ENCODE measurements at places on chromosomes 16 and 17. TPM values are rescaled to one million over a fixed set of nuclear protein-coding genes. Genes with fewer than 3 reads are reported as not detected.

The TPSD1 gene
- 0.50 TPM for total RNA-seq

GRCh38 chr17:82241183-82241925 lies 12.5 kb downstream of the SLC16A3 start:
- DNase-seq: peak; percentile 89

The TMEM98 gene
- 10.7 TPM for total RNA-seq

The CDRT15L2 gene
- total RNA-seq: not detected

DNA sequence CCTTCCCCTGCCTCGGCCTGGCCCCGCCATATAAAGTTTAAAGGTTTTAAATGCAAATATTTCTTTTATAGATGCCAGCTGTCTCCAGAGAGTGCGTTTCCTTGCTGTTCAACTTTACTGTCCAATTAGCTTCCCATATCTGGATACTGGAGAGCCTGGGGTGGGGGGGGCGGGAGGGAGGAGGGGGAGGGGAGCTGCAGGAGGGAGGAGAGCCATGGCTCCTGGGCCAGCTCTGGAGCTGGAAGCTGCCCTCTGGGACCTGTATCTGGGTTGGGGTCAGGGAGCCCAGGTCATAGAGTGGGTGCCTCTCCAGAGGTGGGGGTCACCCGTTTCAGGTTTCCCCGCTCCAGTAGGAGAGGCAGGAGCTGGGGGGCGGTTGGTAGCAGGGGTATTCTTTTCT lies 6.2 kb upstream of the GSE1 start:
- DNase-seq: no peak

DNA sequence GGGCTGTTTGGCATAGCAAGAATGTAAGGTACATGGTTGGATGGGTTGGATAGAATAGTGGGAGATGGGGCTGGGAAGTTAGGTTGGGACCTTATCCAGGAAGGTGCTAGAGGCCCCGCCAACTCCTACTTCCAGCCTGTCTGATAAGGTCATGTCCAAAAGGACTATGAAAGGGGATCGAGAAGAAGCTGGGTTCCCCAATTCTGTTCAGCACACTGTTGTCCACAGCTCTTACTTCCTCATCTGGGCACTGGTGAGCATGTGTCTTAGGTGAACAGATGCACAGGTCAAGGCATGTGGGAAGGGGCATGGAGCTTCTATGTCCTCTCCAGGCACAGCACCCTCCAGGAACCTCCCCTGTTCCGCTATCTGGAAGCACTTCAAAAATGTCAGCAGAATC lies 5.6 kb upstream of the ULK2 start:
- DNase-seq: no peak

The CUEDC1 gene
- 55.0 TPM for total RNA-seq

- no peak for DNase-seq
These were observed 30.4 kb upstream of the CCL1 start for GRCh38 chr17:34393401-34393800.

- no peak for DNase-seq
These were observed 272.3 kb downstream of the HS3ST3A1 start for GRCh38 chr17:13329421-13329820.

- peak; percentile 88 for DNase-seq
These were observed 29.8 kb downstream of the CNGB1 start for GRCh38 chr16:57941016-57941664.

- DNase-seq: no peak
These were observed 142.2 kb downstream of the ABCA8 start for GRCh38 chr17:68812876-68813584.

DNA sequence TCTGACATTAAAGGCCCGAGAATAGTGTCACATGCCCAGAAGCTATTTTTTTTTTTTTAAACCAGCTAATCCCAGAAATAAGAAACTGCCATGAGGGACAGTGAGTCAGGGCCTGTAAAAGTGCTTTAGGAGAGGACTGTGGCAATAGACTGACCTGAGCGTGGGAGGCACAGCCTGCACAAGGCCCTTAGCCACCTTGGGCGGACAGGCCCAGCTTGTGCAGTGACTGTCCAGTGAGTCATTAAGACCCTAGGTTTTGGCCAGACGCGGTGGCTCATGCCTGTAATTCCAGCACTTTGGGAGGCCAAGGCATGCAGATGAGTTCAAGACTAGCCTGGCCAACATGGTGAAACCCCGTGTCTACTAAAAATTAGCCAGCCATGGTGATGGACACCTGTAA lies 343.0 kb upstream of the ZFHX3 start:
- DNase-seq: no peak

GRCh38 chr17:17151055-17151454 lies 55.1 kb downstream of the PLD6 start:
- DNase-seq: no peak

The DPEP2 gene
- 2.2 TPM for total RNA-seq

The TEKT5 gene
- not detected for total RNA-seq

DNA sequence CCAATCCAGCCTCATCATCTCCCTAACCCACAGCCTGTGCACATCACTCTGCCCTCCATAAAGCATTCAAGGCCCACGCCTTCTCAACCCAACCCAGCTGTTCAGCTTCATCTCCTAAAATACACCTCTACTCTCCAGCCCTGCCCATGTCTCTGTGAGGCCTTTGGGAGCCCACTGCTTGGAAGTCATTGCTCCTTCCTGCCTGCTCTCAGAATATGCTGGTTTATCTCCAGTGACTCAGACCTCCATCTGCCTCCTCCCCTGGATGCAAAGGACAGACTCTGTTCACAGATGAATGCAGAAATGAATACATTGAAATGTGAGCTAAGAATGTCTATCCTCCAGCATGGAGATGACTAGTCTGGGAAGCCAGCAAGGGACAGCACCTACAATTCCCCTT lies 19.0 kb downstream of the KCNG4 start:
- no peak for DNase-seq

The ZNF205 gene
- total RNA-seq: 8.8 TPM

- DNase-seq: peak; percentile 56
These were observed 827 bp upstream of the UBALD1 start for GRCh38 chr16:4615384-4616046.

DNA sequence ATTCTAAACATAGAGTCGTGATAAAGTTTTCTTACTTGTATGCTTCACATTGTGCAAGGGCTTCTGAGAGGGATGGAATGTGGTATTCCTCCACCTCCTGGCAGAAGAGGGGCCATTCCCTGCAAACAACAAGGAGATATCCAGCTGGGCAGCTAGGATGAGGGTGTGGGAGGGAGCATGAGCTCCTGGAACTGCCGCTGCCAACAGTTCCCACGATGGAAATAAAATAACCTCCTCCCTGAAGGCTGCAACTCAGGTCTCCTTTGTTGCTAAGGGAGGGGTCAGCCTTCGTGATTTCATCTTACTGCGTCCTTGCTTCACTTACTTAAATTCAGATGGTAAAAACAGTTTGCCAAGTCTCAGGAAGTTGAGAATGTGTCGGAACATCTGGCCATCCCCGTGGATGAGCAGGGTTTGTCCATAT lies 15.6 kb downstream of the PLEKHG4 start:
- no peak for DNase-seq

The SBK1 gene
- total RNA-seq: 2.8 TPM

DNA sequence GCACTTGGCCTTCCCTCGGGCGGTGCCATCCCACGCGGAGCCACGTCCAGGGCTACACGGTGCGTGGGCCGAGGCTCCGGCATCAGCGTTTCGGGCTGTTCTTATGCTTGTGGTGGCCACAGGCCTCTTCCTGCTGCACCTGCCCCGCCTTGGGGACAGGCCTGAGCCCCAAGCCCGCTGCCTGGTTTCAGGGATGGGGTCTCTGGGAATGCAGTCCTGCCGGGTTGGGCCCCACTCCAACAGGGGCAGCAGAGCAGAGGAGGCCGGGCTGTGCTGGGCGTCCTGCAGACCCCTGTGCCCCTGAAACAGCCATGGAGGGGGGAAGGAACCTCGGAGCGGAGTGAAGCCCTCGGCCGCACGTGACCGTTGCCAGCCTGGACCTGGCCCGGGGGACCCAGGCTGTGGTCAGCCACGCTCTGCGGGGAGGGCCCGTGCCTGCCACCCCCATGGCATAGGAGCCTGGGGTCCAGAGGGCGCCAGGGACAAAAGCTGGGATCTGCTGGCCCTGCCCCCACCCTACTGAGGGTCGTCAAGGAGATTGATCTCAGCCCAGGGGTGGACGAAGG lies 453 bp upstream of the WFIKKN1 start:
- no peak for DNase-seq

The CTRB1 gene
- not detected for total RNA-seq

DNA sequence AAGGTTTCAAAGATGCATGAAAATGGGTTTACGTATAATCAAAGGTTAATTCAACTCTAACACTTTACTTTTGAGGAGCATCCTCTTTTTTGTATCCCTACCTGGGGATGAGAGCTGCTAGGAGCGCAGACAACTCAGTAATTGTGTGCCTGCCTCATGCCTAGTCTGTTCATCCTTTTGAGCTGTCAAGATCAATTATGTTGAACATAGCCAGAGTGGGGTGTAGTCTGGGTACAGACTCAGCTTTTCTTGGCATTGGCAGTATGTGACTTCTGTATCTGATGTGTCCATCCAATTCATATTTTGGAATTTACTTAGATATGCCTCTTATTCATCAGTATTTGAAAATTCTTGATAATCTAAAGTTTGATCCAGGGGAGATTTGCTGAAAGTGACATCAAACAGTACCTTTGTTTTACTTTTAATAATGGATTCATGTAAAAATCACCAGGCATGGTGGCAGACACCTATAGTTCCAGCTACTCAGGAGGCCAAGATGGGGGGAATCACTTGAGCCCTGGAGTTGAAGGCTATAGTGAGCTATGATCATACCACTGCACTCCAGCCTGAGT lies 24.1 kb downstream of the PRKCA start:
- no peak for DNase-seq

The CD300H gene
- total RNA-seq: not detected

The RBFOX1 gene
- total RNA-seq: 79.4 TPM

DNA sequence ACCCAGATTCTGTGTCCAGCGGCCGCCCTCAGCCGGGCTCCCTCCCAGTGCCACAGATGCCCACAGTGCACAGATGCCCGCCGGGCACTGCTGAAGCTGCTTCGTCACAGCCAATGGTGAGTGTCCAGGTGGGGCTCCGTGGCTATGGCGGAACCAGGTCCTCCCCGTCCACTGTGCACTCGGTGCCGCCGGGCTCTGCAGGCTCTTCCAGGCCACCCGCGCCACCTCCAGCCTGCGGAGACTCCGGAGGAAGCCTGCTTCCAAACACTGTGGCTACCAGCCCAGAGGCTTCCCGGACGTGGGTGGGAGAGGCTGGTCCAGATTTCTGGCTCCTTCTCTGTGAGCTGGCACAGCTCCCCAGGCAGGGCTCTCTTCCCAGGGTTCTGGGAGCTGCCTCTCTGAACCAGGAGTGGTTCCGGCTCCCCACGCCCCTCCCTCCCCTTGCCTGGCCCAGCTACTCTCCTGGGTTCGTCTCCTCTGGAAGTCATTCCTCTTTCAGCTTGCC lies 2.8 kb upstream of the PYCR1 start:
- DNase-seq: peak; percentile 85

DNA sequence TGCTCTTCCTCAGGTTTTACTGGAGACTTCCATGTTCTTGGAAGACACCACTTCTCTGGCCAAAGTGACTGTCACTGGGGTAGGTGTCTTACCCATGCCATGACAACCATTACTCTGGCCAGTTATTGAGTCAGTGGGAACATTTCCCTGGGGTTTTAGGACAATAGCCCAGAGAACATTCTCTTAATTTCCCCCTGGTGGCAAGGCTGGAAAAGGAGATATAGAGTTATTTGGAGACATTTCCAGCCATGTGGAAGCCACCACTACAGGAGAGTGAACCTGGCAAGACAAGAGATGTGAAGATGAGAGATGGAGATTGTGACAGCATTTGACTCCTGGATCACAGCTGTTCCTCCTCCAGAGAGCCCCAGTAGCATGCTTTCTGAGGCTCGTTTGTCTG lies 106.2 kb downstream of the CDK5R1 start:
- no peak for DNase-seq

GRCh38 chr17:80850817-80851216 lies 140.8 kb upstream of the CHMP6 start:
- no peak for DNase-seq

GRCh38 chr17:7046127-7046724 lies 2.3 kb upstream of the SLC16A11 start:
- DNase-seq: no peak

The INCA1 gene
- total RNA-seq: 3.2 TPM

- no peak for DNase-seq
These were observed 7.5 kb upstream of the CEP131 start for GRCh38 chr17:81230043-81230820.

The SPATA32 gene
- not detected for total RNA-seq

GRCh38 chr17:37650419-37651003 lies 7.3 kb upstream of the DDX52 start:
- no peak for DNase-seq

- no peak for DNase-seq
These were observed 31.3 kb downstream of the AP1G1 start for GRCh38 chr16:71777329-71777728.

The TVP23C gene
- 2.5 TPM for total RNA-seq

- no peak for DNase-seq
These were observed 186.8 kb downstream of the COPRS start for GRCh38 chr17:31672161-31672819.

The WNT9B gene
- 0.42 TPM for total RNA-seq

- no peak for DNase-seq
These were observed at the start of gene KRTAP16-1 for GRCh38 chr17:41308918-41309359. Gene KRTAP16-1, minus strand, starts transcription at chr17:41309309. Its CDS starts 56 bp downstream, at chr17:41309253.

GRCh38 chr17:45036691-45037090 lies 14.7 kb downstream of the DCAKD start:
- no peak for DNase-seq

The MYO15A gene
- 0.45 TPM for total RNA-seq

The CNGB1 gene
- total RNA-seq: not detected

DNA sequence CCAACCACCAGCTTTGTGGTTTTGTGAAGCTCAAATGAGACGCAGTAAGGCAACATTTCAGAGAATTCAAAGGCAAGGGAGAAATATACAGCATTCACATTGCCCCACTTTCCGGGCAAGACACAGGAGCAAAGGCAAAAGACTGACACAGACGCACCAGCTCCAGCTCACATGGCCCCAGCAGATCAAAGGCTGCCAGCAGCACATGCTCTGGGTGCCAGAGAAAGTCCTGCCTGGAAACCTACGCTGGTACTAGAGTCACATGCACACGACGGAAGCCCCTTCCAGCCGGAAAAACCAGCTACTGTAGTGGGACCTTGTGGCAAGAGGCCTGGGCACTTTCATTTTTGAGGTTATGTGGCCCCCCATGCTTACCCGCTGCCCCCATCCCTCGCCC lies 50.1 kb downstream of the GTF3C1 start:
- DNase-seq: peak; percentile 54

- peak; percentile 75 for DNase-seq
These were observed 737 bp downstream of the NUDT16L1 start for GRCh38 chr16:4693956-4694641.

DNA sequence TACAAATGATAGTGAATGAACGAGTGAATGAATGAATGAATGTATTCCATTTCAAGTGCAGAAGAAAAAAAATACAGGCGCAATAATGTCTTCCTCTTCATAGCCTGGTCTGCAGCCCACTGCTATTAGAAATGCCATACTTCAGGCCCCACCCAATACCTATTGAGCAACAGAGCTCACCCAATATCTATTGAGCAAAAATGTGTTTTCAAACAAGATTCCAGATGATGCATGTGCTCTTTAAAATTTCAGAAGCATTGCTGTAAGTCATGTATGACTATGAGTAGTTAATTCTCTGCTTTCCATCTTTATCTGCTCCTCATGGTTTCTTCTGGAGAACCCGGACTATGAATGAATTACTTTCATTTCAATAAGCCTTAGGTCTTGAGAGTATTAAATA lies 308.2 kb downstream of the XYLT1 start:
- no peak for DNase-seq

Data from left ventricle myocardium superior (tissue), 1 donor.